ENCODE measurements at places on chromosomes 7 and 10. TPM values are rescaled to one million over a fixed set of nuclear protein-coding genes. Genes with fewer than 3 reads are reported as not detected.
A peak's percentile ranks its signal among the peaks of the same experiment; 100 is the strongest.

DNA sequence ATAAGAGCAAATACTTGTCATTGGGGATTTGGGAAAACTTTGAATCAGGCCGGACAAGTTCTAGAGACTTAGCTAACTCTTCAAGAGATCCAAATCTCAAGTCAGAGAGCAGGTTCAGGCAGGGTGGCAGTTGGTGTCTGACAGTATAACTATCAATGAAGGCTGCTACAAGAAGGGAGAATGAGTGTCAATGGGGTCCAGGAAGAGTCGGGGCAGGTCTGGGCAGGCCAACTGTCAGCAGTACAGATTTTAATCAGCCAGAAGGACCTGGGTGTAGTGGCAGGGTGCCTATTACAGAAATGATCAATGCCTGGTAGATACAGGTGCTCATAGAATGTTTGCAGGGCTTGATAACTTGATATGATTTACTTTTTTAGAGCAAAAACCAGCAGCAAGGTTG is 751.1 kb downstream of the GRM8 start:
- no peaks in the 10 kb centered on the region for H3K36me3 ChIP-seq
- no peak for DNase-seq
- no peak overlapping the region for H3K27ac ChIP-seq
- H3K27me3 ChIP-seq, result no peaks in the 10 kb centered on the region
- no peak overlapping the region for H3K4me3 ChIP-seq

DNA sequence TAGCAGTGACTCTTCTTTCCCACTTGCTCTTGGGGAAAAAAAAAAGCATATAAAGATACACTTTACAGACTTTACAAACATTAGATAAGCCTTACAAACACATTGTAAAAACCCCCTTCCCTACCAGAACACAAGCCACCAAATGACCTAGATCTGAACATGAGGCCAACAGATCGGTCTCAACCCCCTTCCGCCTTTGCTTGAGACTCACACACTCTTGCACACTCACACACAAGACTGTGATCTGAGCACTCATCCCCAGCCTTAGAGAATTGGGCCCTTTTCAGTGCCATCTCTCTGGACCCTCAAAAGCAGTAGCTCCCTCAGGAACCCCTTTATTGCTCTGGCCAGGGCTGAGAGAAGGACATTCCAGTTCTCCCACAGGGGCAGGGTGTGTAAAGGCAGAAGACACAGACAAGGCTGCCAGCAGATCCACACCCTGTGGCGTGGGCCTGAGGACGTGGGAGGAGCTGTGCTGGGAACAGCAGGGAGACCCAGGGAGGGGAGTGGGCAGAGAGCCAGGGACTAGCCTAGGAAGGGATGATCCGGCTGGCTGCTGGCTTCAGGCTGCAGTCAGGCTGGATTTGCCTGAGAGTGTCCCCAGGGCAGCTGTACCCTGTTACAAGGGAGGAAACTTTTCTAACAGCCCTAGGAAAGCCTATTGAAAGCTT is 206.7 kb downstream of the KIAA1217 start:
- H3K4me1 ChIP-seq, result no peaks in the 10 kb centered on the region
- no peak overlapping the region for H3K27ac ChIP-seq
- H3K27me3 ChIP-seq, result peaks cover 19% of the 10 kb centered on the region
- no peaks in the 10 kb centered on the region for H3K36me3 ChIP-seq
- H3K4me3 ChIP-seq, result no peak overlapping the region
- no peak for DNase-seq

GRCh38 chr10:26543567-26544306 is 105.6 kb downstream of the APBB1IP start:
- H3K27ac ChIP-seq, result peak overlapping the region; percentile 80
- peak; percentile 10 for DNase-seq
- H3K4me3 ChIP-seq, result no peak overlapping the region

GRCh38 chr10:122417667-122418066 is 36.8 kb upstream of the ARMS2 start:
- H3K4me3 ChIP-seq, result no peak overlapping the region
- DNase-seq, result no peak
- peak overlapping the region; percentile 85 for H3K27ac ChIP-seq
- no peaks in the 10 kb centered on the region for H3K27me3 ChIP-seq

DNA sequence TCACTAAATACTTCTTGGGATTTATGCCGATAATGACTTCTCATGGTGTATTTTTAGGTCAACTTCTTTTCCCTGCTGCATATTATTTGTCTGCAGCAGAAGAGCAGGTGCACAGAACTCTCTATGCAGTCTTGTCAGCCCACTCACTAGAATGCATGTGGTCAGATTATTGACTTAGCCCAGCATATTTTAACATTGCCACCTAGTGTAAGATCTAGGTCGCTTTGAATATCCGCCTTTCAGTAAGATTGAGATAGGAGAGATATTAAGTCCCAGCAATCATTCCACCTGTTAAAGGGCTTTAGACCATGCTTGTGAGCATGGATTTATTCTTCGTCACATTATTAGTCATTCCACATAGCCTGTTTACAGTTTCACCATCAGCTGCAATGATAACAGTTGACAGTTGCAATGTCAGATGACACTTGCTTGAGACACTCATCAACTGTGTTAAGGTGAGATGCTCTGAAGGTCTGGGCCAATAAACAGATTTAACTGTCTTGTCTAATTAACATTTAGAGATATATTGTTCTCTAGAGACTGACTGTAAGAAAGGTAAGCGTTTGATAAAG is 491.7 kb downstream of the ARL4A start:
- no peak overlapping the region for H3K27ac ChIP-seq
- no peaks in the 10 kb centered on the region for H3K4me1 ChIP-seq
- H3K36me3 ChIP-seq, result no peaks in the 10 kb centered on the region
- no peak for DNase-seq

GRCh38 chr7:42127232-42127622 is 109.8 kb downstream of the GLI3 start:
- H3K4me3 ChIP-seq, result no peak overlapping the region

GRCh38 chr10:65126288-65126687 is 1605.1 kb downstream of the REEP3 start:
- H3K36me3 ChIP-seq, result no peaks in the 10 kb centered on the region
- H3K4me3 ChIP-seq, result no peak overlapping the region
- DNase-seq, result no peak
- H3K27me3 ChIP-seq, result no peaks in the 10 kb centered on the region

- no peak overlapping the region for H3K4me3 ChIP-seq
- peaks cover 13% of the 10 kb centered on the region for H3K4me1 ChIP-seq
- H3K27me3 ChIP-seq, result no peaks in the 10 kb centered on the region
- peaks cover 4% of the 10 kb centered on the region for H3K36me3 ChIP-seq
Measured at GRCh38 chr7:158710651-158711102, 6.1 kb upstream of the NCAPG2 start.

- H3K4me1 ChIP-seq, result no peaks in the 10 kb centered on the region
- no peak overlapping the region for H3K27ac ChIP-seq
- H3K27me3 ChIP-seq, result no peaks in the 10 kb centered on the region
- no peak overlapping the region for H3K4me3 ChIP-seq
Measured at GRCh38 chr7:45697576-45698136, 123.5 kb downstream of the ADCY1 start.

- peaks cover 35% of the 10 kb centered on the region for H3K36me3 ChIP-seq
- H3K4me1 ChIP-seq, result no peaks in the 10 kb centered on the region
- H3K27me3 ChIP-seq, result no peaks in the 10 kb centered on the region
Measured at GRCh38 chr10:5961405-5962100, 15.8 kb downstream of the IL15RA start.

DNA sequence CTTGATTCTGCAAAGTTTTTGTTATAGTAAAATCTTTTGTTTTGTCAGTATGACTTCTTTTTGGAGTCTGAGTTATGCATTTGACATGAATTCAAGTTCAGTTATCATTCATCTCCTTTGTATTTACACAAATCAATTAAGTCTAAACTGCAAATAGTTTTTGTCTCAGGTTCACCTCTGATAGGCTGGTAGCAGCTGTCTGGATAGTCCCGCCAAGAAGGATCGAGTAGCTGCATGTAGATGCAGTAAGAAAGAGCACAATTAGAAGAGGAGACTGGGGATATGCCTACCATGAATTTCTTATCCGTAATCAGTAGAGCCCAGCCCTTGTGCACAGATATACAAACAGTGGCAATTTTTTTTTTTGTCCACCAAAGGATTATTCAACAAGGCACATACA is 392.5 kb upstream of the ETV1 start:
- no peak overlapping the region for H3K4me3 ChIP-seq
- DNase-seq, result no peak
- no peaks in the 10 kb centered on the region for H3K27me3 ChIP-seq
- H3K27ac ChIP-seq, result no peak overlapping the region
- H3K36me3 ChIP-seq, result no peaks in the 10 kb centered on the region
- no peaks in the 10 kb centered on the region for H3K4me1 ChIP-seq

DNA sequence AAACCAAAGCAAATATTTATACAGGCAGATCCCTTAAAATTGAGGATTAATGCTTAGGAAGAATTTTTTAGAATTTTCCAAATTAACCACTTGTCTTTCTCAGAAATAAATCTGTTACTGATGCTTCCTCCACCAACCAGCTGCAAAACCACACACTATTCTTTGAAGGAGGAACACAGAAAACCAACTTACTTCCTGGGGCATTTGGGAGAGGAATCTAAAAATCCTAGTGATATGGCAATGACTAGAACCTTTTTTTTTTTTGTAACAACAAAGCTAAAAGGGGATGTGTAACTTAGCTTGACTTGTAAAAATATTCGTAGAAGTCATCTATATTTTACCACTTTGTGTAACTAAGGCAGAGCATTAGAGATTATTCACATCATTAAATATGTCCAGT is 5.1 kb upstream of the TM9SF3 start:
- H3K4me1 ChIP-seq, result peaks cover 6% of the 10 kb centered on the region
- no peak overlapping the region for H3K4me3 ChIP-seq
- no peak overlapping the region for H3K27ac ChIP-seq
- peaks cover 7% of the 10 kb centered on the region for H3K36me3 ChIP-seq
- no peak for DNase-seq

GRCh38 chr7:92749327-92749755 is 87.0 kb downstream of the CDK6 start:
- H3K27ac ChIP-seq, result no peak overlapping the region
- H3K36me3 ChIP-seq, result peaks cover 44% of the 10 kb centered on the region
- H3K4me1 ChIP-seq, result peaks cover 32% of the 10 kb centered on the region
- DNase-seq, result no peak
- no peak overlapping the region for H3K4me3 ChIP-seq

DNA sequence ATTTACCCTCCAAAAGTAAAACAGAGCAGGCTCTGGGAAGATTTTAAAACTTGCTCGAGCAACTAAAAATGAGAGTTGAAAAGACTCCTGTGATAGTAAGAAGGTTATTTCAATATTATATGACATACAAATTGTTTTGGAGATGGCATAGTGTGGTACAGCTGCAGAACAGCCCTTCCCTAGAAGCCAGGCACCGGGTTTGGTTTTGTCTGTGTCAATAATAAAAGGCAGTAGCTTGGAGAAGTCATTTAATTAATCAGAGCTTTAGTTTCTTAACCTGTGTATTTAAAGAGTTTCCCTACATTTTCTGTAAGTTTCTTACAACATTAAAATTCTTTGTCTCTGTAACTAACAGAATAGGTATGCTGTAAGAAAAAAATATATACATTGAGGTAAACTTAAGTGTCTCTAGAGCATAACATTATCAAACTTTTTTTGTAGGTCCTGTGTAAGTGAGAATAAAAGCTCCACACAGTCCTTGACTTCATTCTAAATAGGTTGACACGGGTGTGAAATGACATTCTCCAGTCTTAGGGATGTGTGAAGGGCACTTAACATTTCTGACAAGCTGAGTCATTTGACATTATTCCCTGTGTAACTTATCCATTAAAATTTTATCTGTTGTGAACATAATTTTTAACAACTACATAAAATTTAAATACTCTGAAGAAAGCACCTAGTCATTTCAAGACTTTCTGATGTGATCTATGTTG is 425.0 kb upstream of the ETV1 start:
- no peak for DNase-seq
- H3K36me3 ChIP-seq, result no peaks in the 10 kb centered on the region
- H3K4me3 ChIP-seq, result no peak overlapping the region
- no peaks in the 10 kb centered on the region for H3K4me1 ChIP-seq
- no peak overlapping the region for H3K27ac ChIP-seq

- H3K4me1 ChIP-seq, result peaks cover 2% of the 10 kb centered on the region
- H3K27ac ChIP-seq, result no peak overlapping the region
- no peak for DNase-seq
- no peak overlapping the region for H3K4me3 ChIP-seq
- H3K36me3 ChIP-seq, result no peaks in the 10 kb centered on the region
- peaks cover 41% of the 10 kb centered on the region for H3K27me3 ChIP-seq
Measured at GRCh38 chr10:58157076-58157766, 110.5 kb downstream of the IPMK start.

DNA sequence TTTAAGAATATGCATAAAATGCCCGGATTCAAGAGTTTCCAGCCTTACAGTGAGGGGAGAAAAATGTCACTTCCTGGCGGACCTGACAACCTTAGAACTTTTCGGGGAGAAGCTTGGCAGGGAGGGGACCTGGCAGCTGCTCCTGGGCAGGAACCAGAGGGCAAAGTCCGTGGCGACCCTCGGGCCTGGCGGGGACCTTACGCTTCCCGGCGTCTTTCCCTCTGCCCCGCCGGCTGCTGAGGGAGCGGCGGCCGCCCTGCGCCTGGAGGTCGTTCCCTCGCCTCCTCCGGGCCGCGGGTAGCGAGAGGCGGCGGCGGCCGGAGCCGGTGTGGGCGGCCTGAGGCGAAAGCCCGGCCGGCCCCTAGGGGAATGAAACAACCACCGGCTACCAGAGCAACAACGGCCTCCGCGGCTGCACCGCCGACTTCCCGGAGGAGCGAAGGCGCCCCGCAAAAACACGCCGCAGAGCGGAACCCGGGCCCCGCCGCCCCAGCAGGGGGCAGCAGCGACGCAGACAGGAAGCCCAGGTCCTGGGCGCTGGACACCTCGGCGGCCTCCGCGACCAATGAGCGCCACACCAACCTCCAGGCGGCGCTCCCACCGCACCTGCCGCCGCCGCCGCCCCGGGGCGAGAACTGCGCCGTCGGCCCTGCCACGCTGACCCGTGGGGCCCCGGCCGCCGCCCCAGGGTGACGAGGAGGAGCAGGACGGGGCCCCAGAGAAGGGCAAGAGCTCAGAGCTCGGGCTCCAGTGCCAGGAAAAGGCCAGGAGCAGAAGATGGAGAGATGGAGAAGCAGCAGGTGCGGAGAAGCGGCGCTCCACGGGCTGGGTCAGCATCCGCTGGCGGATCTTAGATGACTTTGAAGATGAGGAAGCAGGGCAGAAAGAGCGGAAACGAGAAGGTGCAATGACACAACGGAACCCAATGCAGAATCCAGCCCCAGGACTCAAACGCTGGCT is 10.5 kb upstream of the ACSM6 start:
- peak overlapping the region; percentile 75 for H3K27ac ChIP-seq
- H3K27me3 ChIP-seq, result peaks cover 24% of the 10 kb centered on the region
- peaks cover 1% of the 10 kb centered on the region for H3K36me3 ChIP-seq
- H3K4me3 ChIP-seq, result peak overlapping the region; percentile 76
- peak; percentile 84 for DNase-seq

The FGFR2 gene
- total RNA-seq, result not detected

The DYNC1I1 gene
- total RNA-seq, result 0.10 TPM

The ADRA2A gene
- not detected for total RNA-seq

The LIPM gene
- total RNA-seq, result not detected

The NKX2-3 gene
- total RNA-seq, result not detected

The FAM20C gene
- total RNA-seq, result 1.1 TPM

The SNCG gene
- total RNA-seq, result not detected

The ANXA11 gene
- 181 TPM for total RNA-seq

The PDZD7 gene
- 0.66 TPM for total RNA-seq

The IFIT1B gene
- total RNA-seq, result not detected

The CABCOCO1 gene
- total RNA-seq, result not detected

The ITGB8 gene
- not detected for total RNA-seq

The NUPR2 gene
- not detected for total RNA-seq
